ENCODE measurements at places on chromosomes 1 and 21.

GRCh38 chr21:27825035-27825434 is 858.1 kb upstream of the ADAMTS5 start:
- DNase-seq, result no peak

GRCh38 chr21:35045542-35046262 is 3.4 kb downstream of the RUNX1 start:
- no peak for DNase-seq

DNA sequence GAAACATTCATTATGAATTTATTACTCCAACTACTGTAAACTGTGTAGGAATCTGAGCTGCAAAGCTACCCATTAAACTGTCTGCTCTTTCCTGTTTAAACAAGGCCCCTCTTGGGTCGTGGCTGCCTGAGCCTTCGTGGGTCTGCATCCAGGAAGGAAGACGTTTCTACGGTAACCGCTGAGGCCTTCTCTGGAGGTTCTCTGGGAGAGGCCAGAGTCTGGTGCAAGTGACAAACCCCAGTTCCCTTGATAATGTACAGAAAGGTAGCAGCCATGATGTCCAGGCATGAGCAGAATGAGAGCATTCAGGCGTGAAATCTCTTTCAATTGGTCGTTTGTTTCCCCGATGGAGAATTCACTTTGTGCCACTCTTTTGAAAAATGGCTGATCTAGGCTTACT is 350.2 kb downstream of the PLPP3 start:
- DNase-seq, result no peak

DNA sequence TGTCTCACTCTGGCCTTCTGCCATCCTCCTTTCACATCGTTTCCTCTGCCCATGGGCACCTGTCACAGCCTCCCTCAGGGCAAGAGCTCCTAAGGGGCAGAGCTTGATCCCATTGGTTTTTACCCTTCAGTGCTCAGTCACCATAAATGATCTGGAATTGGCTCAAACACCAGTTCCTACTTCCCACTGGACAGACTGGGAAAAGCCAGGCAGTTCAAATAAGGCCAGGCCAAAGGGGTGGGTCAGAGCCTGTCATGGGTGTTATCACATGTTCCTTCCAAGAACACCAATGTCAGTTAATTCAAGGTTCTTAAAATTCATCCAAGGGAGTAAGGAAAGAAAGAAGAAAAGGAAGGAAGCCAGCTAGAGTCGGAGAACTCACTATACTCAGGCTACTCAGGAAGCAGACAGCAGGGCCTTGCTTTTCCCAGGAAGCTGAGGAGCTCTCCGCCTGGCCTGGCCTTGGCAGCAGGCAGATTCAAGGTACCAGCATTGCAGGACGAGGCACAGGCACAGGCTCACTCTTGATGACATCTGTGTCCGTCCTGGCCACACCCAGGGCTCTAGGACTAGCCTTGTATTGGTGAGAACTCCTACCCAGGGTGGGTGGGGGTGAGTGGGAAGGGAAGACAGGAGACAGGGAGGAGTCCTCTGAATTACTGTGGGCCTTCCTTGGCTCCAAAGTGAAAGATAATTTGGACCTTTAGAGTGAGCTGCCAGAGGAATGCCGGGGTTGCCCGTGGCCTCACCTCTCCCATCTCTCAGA is 32.2 kb upstream of the ARTN start:
- no peak for DNase-seq

GRCh38 chr1:179761296-179761695 is 18.2 kb downstream of the FAM163A start:
- no peak for DNase-seq

DNA sequence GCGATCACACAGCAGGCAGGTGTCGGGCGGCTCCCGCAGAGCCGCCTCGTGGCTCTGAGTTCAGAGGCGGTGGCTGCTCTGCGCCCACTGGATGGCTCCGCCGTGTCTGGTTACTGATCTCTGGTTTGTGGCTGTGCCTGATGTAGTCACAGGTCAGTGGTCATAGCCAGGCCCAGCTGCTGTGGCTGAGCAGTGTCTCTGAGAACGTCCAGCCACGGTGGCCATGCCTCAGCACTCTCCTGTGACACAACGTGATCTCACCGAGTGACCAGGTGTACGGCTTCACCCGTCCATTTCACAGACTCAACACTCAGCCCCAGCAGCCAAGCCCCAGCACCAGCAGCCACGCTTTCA is 61.2 kb downstream of the KCNN3 start:
- no peak for DNase-seq

- DNase-seq, result no peak
Observed at GRCh38 chr21:26842974-26843932, 2.0 kb downstream of the ADAMTS1 start.

DNA sequence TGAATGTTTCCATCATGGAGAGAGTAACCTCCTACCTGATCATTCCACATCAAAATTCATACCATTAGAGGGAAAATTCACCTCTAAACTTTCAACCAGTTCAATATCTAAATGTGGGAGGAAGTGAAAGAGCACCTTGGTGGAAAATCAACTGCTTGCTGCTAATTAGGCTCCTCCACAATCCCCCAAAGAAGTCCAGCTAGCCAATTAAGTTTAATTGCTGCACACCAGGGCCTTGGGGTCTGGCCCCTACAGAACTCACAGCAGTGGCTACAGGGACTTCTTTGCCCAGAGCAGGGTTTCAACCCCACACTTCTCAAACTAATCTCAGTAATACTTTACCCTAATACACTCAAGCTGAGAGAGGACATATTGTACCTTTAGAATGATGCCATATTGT is 62.1 kb downstream of the RGS21 start:
- no peak for DNase-seq

- peak; percentile 96 for DNase-seq
Observed at GRCh38 chr1:157045250-157046218, at the start of gene ARHGEF11. ARHGEF11 (minus strand) TSS chr1:157045742; CDS start chr1:157044330, 1,412 bp downstream.

DNA sequence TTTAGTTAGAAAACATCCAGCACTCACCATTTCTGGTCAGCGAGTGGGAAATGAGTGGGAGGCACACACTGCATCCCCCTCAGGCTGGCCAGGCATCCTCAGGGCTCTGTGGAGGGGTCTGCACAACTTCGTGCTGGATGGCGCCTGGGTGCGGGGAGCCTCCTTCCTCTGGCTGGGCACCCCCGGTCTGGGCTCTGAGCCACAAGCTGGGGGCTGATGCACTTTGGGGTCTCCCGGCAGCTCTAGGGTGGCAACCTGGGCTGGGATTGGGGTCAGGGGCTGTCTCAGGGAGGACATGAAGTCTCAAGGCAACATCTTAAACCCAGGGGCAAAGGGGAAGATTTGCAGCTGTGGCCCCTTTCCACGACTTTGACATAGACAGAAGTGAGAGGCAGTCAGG is 23.5 kb downstream of the PRDM16 start:
- no peak for DNase-seq

DNA sequence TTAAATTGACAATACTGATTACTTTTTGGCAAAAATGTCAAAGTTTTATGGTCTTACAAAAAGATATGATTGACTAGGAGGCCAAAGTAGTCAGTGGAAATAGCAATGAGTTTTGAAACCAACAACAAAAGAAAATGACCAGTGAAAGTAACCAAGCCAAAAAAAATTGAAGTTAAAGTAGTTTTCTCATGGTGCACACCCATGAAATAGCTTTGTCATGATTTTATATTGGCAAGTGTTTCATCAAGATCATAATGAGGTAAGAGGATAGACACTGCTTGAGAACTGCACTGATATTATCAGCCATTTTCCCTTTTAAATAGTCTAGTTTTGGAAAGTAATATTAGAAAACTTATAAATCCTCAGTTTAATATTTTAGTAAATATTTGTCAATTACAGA is 206.2 kb upstream of the ADAMTS5 start:
- DNase-seq, result no peak

DNA sequence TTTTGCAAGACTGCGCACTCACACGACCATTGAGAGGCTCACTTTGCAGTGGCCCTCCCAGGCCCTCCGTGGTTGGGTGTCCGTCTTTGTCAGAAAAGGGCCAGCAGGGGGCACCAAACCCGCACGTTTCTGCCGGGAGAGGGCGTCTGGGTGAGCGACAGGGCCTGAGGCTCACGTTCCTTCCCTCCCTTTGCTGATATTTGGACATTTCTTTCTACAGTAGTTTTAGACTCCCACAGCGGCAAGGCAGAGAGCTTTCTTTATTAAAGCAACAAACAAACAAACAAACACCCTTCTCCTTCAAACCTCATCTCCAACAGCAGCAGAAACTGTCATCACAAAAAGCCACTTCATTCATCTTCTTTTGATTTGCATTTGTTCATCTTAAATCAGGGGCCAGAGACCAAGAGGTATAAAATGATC is 79.2 kb upstream of the WDR26 start:
- DNase-seq, result peak; percentile 19

GRCh38 chr1:154093699-154094098 is 61.2 kb downstream of the NUP210L start:
- no peak for DNase-seq

DNA sequence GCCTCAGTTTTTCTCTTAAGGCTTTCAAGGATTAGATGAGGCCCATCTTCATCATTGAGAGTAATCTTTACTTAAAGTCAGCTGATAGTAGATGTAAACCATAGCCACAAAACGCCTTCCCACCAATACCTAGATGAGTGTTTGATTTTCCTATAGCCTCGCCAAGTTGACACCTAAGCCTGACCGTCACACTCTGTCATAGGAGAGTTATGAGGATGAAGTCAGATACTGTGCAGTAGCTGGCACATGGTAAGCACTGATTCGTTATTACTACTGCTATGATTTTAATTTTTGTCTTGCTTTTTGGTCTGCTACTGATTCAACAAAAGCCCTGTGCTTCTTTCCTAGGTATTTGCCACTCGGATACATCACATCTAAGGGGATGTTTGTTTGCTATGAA is 395.5 kb downstream of the RPS6KC1 start:
- no peak for DNase-seq

- DNase-seq, result no peak
Observed at GRCh38 chr1:221166559-221167318, 287.5 kb downstream of the HLX start.

- DNase-seq, result no peak
Observed at GRCh38 chr21:28357743-28358142, 634.9 kb downstream of the LTN1 start.

DNA sequence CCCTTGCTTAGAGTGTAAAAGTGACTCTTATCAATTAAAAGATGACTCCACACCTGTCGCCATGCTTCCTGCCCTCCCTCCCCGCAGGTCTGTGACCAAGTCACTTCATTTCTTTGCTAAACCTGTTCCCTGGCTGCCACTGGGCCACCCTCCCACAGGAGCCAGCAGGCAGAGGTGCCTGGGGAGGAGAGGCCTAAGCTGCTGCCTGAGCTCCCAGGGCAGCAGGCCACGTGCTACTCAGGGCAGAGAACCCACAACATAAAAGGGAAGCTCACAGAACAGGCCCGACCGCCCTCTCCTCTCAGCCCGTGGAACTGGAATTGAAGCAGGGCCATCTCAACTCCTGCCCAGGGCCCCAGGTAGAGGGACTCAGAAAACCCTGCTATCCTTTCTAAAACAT is 4.9 kb downstream of the C1orf198 start:
- no peak for DNase-seq
